CD4-positive, alpha-beta T cell treated with Interleukin-21 for 1 hour (primary cell): ENCODE measurements at places on chromosomes 1 and 21.

- DNase-seq, result no peak
Measured at GRCh38 chr1:147505568-147505967, 35.7 kb upstream of the BCL9 start.

GRCh38 chr21:44681861-44682579 is at the start of gene KRTAP12-1:
Gene KRTAP12-1, minus strand, starts transcription at chr21:44682163. Its CDS starts 40 bp downstream, at chr21:44682123.
- no peak for DNase-seq

DNA sequence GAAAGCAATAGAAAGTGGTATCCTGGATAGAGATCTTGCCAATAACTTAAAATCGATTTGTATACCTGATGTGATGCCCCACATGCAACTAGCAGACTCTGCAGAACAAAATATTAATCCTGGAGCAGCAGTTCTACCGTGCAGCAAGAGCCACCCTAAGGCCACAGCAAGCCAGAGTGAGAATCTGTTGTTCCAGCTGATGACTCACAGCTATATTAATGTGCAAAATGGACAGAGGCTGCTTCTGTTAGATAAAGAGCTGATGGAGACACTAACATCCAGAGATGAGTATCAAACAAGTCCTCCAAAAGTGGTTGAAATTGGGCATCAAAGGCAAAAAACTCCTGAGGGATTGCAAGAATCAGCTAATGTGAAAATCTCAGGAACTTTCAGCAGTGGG is 127.8 kb downstream of the MACF1 start:
- DNase-seq, result no peak

DNA sequence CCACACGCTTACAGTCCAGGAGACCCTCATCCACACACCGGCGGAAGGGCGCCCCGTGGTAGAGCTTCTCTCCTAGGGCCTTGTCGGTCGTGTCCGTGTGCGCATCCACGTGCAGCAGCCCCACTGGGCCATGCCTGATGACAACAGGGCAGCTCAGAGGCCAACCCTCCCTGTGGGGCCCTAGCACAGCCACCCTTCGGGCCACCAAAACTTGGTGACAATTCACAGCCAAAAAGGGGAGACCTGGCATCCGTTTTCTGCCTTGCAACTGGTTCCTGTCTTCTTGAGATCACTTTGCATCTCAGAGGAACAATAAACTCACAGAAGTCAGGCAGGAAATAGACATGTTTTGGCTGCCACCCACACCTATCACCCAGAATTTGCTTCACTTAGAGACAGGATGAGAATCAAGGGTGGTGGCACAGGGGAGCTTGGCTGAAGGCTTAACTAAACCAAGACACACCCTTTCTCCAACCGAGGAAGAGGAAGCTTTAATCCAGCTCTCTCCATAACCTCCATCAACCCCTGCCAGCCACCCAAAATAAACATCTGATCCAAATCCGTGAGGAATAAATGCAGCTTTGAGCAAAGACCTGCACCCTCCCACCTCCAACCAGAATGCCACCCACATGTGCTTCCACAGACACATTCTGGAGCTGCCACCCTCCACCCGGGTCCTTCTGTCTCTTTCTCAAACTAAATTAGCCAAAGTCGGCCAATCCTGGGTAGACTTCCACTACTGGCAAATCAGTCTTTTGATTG is 5.7 kb downstream of the AGMAT start:
- DNase-seq, result peak; percentile 51

- DNase-seq, result no peak
Measured at GRCh38 chr1:195336812-195337211, 1271.4 kb downstream of the KCNT2 start.

DNA sequence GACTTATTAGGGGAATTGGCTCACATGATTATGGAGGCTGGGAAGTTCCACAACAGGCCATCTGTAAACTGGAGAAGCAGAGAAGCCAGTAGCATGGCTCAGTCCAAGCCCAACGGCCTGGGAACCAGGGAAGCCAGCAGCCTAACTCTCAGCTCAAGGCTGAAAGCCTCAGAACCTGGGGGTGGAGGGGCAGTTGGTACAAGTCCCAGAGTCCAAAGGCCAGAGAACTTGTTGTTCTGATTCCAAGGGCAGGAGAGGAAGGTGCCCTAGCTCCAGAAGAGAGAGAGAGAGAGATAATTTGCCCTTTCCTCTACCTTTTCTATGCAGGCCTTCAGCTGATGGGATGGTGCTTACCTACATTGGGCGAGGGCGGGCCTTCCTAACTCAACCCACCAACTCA is 55.3 kb downstream of the MAN1C1 start:
- DNase-seq, result no peak

GRCh38 chr21:31713973-31714740 is 17.8 kb downstream of the SCAF4 start:
- DNase-seq, result no peak

- DNase-seq, result no peak
Measured at GRCh38 chr1:56017336-56017735, 562.0 kb downstream of the PLPP3 start.

- DNase-seq, result no peak
Measured at GRCh38 chr1:19654886-19655717, 9.6 kb upstream of the HTR6 start.

DNA sequence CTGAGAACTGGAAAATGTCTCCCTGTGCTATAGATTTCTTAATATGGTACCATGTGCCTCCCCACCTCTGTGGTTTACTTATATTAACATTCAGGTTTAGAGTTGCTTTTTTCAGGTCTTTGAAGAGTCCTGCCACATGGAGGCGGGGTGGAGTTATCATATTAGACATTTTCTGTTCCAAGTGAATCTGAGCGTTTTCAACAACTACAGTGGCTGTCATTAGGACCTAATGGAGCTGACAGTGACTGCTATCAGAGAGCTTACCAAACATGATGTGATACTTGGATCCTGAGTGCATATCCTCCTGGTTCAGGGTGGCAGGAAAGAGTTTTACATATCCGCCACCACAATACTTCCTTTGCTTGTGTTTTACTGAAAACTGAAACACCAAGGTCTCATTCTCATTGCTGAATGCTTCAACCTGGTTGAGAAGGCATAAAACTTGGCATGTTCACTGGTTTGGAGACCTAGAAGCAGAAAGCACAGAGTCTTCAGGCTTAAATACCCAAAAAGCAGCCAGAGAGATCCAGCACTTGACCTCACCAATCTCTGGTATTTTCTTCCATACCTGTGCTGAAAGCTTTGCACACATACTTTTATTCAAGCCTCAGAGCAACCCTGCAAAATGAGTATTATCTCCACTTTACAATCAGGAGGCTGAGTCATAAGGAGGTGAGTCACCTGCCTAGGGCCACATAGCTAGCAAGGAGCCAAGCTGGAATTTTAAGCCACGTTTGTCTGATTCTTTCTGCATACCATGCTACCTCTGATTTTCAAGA is 47.4 kb upstream of the OSBPL9 start:
- DNase-seq, result peak; percentile 41

GRCh38 chr21:40696246-40696645 is 150.7 kb downstream of the DSCAM start:
- DNase-seq, result no peak

DNA sequence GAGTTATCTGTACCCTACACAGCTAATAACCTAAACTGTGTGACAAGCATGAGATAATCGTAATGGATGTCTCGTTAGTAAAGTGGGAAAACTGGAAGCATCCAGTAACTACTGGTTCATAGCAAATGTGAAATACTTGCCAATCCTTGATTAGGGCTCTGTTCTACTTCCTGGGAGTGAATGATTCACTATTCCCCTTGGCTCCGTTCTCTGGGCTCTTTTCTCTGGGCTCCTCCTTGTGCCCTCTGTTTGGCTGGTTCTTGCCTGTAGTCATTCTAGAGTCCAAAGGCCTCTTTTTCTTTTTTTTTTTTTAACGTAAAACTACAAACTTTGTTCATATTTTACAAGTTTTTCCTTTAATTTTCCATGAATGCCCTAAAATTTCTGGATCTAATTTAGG is 465.8 kb upstream of the PLXNA2 start:
- DNase-seq, result no peak

DNA sequence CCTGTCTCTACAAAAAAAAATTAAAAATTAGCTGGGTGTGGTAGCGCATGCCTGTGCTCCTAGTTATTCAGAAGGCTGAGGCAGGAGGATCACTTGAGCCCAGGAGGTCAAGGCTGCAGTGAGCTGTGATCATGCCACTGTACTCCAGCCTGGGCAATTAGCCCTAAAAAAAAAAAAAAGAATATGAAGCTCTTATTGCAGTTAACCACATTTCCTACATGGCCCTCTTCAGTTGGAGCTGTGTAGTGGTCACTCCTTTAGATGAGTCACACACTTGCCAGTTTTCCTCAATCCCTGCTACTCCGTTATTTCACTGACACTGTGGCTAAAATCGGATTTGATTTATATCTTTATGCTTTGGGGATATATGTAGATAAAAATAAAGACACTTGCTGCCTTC is 11.8 kb downstream of the NFYC start:
- no peak for DNase-seq

- DNase-seq, result no peak
Measured at GRCh38 chr1:172956871-172957270, 93.9 kb downstream of the TNFSF18 start.

GRCh38 chr1:223095870-223096269 is 47.2 kb downstream of the TLR5 start:
- no peak for DNase-seq

- DNase-seq, result peak; percentile 29
Measured at GRCh38 chr1:89873770-89874169, 52.9 kb downstream of the LRRC8D start.

GRCh38 chr1:205748403-205749233 is 1.4 kb downstream of the NUCKS1 start:
- peak; percentile 33 for DNase-seq

GRCh38 chr1:95126846-95127245 is 9.7 kb downstream of the TLCD4 start:
- DNase-seq, result no peak

GRCh38 chr1:29991025-29991424 is 732.4 kb downstream of the MATN1 start:
- no peak for DNase-seq

GRCh38 chr1:58950897-58951296 is 167.1 kb upstream of the JUN start:
- no peak for DNase-seq

DNA sequence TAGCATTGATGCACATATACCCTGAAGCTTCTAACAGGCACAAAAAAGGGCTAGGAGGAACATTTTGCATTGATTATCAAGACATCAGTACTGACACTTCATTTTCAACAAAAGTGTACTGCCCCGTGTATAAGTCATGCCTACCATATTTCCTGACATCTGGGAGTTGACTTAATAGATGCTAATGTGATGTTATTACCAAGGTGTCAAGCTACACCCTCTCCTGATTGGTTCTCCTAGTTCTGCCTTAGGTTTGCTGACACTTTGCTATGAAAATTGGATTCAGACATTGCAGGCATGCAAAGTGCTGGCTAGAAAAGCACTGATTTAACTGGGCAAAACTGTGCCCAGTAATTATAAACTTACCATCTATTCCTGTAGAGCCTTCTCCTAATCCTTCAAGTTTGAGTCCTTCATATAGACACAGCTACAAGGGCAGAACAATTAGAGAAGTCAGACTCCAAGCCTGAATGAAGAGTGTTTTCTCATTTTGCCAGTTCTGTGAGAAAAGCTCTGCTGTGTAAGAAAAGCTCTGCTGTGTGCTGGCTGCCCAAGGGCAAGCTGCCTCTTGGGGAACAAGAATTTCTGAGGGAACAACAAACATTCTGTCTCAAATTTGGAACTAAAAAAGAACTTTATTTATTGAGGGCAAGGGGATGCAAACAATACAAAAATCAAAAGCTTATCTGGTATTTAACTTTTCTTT is 11.2 kb downstream of the S100A10 start:
- DNase-seq, result no peak

GRCh38 chr1:110282395-110282794 is 56.8 kb upstream of the RBM15 start:
- no peak for DNase-seq

- no peak for DNase-seq
Measured at GRCh38 chr1:24236789-24237371, 49.8 kb upstream of the IFNLR1 start.

DNA sequence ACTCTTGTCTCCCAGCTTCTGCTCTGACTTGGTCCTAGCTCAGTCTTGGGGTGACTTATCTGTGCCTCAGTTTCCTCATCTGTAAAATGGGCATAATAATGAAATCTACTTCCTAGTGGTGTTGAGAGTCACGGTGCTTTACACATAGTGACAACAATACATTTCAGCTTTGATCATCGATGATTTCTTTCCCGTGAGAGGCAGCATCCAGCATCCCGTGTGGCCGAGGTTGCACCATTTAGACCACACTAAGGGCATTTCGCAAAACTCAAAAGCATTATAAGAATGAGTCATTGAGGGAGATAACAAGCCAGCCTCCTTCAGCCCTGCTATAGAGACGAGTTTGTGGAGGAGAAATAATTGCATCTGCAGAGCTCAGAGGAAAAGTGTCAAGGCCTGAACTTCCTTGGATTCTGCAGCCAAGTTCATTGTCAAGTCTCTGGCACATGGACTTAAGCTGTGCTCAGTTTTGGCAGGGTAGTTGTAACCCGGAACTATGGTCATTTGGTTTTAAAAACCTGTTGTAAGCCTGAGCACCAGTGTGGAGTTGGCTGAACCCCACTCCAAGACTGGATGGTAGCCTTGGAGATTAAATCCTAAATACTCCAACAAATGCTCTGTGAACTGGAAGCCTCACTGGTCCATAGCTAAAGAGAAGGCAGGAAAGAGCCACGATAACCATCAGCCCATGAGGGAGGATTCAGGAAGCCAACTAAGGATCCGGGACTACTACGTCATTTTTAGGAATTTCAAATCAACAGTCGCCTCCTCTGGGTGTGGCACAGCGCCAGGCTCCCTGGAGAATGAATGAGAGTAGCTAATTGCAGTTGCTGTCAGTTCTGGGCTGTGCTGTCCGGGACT is 64.2 kb downstream of the TCP10L start:
- DNase-seq, result no peak

GRCh38 chr1:161824618-161825017 is 58.5 kb downstream of the ATF6 start:
- DNase-seq, result no peak

DNA sequence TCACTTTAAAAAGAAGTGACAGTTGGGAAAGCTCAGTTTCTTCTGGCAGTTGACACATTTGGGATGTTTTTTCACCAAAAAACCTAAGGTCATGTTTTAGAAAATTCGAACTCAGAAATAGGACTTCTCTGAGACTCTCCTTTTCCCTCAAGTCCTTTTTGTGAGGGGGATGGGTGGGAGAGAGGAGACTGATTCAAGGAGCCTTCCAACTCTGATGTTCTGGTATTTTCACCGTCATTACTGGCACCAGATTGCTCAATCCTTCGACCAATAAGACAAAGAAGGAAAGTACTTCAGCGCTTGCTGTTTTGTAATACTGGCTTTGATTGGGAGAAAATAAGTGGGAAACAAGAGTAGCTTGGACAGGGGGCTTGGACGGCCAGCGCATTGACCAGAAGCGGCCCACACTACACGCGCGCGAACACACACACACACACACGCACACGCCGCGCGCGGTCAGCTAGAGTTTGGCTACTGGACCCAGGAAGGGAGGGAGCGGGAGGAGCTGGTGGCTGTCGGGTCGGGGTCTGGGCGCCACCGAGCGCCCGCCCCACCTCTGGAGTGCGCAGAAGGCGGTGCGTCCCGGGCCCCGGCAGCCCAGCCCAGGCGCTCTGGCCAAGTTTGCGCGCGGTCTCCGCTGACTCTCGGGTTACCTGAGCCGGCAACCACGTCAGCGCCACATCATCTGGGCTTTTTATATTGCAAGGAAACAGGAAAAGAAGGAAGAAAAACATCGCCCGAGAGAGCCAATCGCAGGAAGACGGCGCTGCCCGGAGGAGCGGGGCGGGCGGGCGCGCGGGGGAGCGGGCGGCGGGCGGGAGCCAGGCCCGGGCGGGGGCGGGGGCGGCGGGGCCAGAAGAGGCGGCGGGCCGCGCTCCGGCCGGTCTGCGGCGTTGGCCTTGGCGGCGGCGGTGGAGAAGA is at the start of gene KCNK1:
Gene KCNK1, plus strand, starts transcription at position 855 of the 921 bp plus-strand sequence. Its CDS starts 66 bp downstream, at position 921.
- DNase-seq, result no peak
